ENCODE measurements at places on chromosomes 7 and 10.

DNA sequence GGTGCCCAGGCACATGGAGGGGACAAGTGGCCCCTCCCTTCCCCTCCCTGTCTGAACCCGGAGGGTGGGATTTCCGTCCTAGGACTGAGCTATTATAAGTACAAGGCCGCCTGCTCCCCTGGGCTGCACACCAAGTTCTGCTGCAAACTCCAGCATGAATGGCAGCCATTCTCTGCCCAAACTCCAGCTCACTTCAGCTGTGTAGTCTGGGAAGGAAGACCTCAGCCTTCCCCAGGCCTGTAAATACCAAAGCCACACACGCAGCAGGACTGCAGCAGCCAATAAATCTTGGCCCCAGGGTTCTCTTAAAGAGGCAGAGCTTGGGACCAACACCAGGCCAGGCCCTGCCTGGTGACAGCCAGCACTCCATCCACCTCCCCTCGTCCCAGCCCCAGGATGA, 291.3 kb upstream of the ZMIZ1 start:
- DNase-seq = no peak

GRCh38 chr7:3860932-3861331, 559.9 kb downstream of the SDK1 start:
- DNase-seq = no peak

DNA sequence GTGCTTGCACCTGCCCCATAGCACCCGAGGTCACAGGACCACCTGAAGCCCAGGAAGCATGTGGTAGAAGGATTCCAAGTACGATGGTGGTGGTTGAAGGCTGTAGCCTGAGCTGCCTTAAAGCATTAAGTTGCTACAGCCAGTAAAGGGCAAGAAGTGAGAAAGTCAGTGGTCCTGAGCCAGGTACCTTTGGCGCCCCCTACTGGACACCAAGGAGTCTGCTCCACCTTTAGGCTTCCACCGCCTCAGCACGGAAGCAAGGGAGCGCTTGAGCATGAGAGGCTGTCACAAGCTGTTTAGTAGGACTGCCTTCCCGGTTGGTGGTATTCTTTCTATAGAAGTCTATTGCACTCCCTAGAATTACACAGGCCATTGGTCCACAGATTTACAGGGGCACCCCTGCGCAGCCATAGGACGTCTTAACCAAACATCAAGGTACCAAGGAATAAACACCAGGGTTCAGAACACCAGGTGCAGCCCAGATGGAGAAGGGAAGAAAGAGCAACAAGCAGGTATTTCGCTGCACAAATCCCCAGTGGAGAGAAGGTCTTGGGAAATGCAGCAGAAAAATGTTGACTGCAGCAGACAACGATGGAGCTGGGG, 2.2 kb downstream of the CRTAC1 start:
- DNase-seq = peak; percentile 79

GRCh38 chr10:16049782-16050181, 189.5 kb upstream of the MINDY3 start:
- no peak for DNase-seq

DNA sequence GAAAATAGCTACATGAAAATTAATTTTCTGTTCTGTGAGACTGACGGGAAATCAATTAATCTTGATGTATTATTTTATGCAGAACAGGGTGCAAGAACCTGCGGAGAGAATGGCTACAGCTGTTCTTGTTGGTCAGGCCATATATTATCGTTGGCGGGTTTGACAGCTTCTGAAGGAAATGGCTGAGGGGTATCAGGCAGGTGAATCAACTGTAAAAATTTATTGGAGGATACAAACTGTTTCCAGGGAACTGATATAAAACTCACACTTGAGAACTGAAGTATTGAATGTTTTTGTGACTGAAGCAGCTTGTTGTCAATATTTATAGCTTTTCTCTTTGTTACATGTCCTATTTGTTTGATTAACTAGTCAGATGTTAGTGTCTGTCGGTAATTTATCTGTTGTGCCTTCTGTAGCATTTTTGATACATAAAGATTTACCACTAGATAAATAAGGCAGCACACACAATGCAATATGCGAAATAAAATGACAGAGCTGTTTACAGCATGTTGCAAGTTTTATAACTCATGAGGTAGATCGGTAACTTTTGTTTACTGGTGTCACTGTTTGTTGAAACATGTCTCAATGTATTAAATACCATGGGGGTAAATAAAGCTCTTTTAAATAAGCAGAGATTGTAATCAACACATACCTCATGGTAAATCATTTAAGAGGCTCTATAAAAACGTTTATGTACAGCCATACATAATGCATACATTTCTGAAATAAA, 308.2 kb downstream of the LRMDA start:
- DNase-seq = no peak

- no peak for DNase-seq
Observed at GRCh38 chr7:47180516-47180826, 401.4 kb downstream of the TNS3 start.

DNA sequence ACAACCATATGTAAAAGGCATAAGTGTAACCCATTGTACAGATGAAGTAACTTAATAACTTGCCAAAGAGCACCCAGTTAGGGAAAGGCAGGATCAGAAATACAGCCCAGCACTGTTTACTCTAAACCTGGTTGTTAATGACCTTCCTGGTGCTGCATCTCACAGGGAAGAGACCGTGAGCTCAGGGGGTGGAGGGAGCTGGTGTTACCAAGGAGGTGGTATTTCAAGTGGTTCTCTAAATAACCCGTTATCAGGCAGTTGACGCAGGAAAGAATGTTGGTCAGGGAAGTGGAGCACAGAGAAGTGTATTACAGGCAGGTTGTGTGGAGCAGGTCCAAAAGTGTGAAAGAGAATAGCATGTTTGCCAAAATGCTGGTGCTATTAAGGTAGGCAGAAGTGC, 4.4 kb upstream of the ST7 start:
- no peak for DNase-seq

GRCh38 chr7:158432369-158433341, 155.0 kb downstream of the PTPRN2 start:
- DNase-seq = no peak

DNA sequence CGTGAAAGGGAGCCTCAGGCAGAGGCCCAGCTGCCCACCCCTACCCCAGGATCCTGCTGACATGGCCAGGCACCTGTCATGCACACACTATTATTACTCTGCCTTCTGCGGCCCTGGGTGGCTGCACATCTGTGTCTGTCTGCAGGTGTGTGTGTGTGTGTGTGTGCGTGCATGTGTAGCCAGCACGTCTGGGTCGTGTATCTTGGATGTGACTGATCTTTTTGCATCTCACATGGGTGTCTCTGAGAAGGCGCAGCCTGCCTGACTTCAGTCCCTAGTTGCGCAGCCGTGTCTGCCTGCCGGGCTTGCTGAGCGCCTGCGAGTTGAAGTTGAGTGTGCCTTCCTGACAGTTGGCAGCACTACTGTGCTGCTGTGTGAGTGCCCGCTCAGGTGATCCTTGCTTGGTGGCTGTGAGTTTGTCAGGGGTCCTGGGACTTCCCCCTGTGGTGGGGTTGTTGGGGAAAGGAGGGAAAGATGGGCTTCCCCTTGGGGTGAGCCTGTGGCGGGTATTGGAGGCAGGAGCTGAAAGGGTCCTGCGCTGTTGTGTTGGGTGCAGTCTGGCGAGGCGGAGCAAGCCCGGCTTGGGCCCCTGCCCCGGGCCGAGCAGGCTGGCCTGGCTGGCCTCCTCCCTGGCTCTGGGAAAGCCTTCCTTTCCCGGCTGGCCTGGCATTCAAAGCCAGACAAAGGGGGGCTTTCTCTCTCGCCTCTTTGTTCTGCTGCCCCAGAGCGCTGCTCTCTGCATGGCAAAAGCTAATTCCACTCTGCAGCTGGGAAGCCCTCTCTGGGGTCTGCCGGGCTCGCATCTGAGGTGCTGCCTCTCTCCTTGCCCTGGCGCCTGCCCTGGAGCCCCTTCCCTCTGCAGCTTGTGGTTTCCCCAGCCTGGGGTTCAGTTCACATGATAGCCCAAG, 4.9 kb downstream of the TRIM8 start:
- DNase-seq = no peak

DNA sequence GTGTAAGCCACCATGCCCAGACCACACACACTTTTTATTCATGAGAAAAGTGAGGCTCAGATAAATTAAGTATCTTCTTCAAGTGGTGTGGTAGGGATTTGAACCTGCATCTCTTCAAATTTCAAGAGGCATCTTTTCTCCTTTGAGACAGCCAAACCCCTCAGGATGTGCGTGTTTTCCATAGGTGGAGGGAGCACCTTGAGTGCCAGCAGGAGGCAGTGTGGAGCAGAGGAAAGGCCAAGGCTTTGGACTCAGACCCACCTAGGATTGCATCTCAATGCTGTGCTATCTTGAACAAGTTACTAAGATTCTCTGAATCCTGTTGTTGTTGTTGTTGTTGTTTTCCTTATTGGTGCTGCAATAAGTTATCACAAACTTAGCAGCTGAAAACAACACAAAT, 40.2 kb upstream of the MYL10 start:
- DNase-seq = no peak

DNA sequence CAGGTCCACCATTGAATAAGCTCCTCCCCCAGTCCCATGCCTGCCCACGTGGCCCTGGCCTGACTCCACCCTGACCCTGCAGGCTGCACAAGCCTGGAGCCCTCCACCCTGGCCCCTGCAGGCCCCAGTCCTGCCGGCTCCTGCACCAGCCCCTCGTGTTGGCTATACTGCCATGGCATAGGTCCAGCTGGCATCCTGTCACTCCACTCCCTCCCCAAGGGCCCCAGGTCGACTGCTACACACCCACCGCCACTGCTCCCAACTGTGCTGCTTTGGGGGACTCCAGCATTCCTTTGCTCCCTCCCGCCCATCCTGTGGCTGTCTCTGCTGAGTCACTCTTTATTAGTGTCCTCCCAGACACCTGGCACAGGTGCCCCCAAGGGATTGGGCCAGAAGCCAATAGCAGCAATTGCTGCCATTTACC, 32.4 kb upstream of the HSPA12A start:
- DNase-seq = no peak

DNA sequence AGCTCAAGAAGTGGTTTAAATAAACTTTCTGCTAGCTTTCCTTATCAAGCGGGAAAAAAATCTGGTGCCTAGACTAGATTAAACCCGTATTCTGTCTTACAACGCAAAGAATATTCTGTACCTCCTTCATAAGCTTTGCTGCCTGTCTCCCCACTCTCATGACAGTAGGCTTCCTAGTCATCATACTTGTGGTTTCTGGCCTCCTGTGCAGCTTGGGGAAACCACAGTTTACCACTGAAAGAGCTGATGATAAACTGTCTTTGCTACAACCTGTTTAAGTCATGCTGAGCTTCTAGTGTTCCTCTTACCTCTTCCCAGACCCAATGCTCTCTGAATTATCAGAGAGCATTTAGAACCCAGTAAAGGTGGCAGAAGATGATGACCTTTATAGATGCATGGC, 55.0 kb downstream of the PODXL start:
- DNase-seq = no peak

DNA sequence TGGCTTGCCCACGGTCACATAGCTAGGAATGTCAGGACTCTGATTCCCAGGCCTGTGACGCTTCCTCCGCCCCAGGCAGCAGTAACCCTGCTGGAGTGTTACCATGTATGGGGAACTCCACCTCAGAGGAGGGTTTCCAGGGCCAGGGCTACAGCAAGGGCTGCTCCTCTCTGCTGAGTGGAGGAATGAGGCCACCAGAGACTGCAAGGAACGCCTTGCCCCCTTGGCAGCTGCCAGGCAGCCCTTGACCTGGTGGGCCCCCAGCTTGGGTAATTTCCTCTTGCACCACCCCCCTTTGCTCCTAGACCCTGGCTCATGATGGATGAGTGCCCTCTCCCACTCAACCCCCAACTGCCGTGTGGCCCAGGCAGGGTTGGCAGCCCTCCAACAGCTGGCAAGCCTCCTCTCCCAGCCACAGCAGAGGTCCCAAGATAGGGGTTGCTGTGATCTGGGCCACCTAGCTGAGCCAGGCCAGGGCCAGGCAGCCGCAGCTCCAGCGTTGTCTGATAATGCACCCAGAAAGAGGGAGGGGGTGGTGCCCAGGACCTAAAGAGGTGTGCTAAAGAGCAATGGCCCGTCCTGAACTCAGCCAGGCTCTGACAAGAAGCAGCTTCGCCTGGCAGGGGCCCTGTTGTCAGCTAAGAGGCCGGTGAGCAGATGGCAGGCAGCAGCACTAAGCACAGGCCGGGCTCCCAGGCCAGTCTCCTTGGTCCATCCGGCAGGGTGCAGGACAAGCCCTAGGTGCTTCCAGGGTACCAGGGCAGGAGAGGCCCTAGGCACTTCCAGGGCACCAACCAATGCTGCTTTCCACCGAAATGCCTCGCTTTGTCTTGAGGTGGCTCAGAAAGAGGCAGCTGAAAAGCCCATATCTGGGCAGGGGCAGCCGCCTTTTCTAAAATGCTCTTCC, 35.4 kb downstream of the DRGX start:
- DNase-seq = no peak

GRCh38 chr10:30763918-30764317, 134.4 kb upstream of the LYZL2 start:
- no peak for DNase-seq

- DNase-seq = no peak
Observed at GRCh38 chr10:15267496-15267895, 99.0 kb upstream of the NMT2 start.

- DNase-seq = peak; percentile 21
Observed at GRCh38 chr7:129553899-129554461, 51.6 kb downstream of the SMKR1 start.

DNA sequence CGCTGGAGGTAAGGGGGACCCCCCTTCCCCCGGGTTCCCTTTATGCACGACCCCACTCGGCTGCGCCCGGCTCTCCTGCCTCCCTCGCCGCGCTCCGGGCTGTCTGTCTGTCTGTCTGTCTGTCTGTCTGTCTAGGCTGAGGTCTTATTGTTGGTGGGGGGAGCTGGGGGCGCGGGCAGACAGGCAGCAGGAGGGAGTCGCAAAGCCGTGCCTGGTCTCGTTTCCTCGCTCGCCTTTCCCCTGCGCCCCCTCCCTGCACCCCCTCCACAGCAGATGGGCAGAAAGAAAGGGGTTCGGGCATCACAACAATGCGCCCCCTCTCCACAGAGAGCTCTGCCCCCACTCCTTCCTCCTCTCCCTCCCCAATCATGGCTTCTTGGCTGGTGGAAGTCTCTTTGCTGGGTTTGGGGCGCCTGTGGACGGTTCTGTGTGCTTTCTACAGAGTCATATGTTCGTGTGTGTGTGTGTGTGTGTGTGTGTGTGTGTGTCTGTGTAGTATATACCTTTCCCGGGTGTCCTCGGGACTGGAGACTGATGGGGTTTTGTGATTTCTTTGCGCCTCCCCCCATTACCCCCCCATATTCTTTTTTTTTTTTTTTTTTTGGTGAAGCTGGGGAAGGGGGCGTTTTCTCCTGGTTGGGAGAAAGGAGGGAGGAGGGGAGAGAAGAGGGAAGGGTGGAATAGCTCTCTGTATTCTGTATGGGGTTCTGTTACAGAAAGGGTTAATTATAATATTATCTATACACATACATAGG, 1.9 kb downstream of the AUTS2 start:
- peak; percentile 51 for DNase-seq

DNA sequence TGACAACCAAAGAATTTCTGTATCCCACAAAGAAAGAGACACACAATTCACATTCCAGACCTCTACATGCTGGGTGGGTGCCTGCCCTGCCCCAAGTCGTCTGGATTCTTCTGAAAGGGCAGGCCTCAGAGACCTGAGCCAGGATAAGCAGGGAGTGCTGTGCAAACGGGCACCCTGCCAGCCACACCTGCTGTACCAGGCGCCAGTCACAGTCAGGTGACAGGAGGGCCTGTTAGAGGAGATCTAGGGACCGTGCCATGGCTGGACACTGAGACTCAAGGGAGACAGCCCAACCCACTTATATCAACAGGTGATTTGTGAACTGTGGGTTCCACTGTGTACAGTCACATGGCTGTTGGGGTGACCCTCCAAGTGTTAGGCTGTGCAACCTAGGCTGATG, 103.1 kb upstream of the AFAP1L2 start:
- no peak for DNase-seq
